ENCODE measurements at places on chromosomes 12 and 14. TPM values are rescaled to one million over a fixed set of nuclear protein-coding genes. Genes with fewer than 3 reads are reported as not detected.

DNA sequence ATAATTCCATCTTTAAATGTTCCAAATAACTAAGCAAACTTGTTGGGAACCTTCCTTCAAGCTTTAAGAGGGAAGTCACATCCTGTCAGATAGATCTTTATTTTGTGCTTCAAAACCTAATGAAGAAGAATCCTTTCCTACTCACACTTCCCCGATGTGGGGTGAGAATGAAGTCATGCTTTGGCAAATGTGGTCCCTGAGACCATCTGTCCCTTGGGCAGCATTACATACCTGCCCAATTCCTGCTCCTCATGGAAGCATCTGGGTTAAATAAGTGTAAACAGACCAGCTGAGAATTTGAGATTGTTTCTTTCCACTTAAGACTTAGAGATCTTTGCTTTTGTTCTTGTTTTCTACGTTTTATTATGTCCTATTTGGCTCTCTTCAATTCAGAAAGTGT, 606.0 kb upstream of the TMEM132C start:
- DNase-seq = no peak

DNA sequence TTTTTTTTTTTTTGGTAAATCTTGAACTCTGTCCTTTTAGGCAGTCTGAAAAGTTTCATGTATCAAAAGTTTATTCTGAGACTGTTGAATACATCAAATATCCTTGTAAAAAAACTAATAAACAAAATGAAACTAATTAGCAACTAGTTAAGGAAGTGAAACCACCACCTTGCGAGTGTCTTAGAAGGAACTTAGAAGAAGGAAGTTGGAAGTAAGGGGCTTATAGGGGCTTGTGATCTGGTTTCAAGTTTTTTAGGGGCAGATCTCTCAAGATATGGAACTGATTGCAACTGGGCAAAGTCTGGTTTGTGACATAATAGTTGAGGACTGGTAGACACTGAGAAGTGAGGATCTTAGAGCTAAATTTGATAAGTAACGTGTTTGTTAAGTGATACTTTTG, 748.8 kb downstream of the C12orf50 start:
- peak; percentile 5 for DNase-seq

DNA sequence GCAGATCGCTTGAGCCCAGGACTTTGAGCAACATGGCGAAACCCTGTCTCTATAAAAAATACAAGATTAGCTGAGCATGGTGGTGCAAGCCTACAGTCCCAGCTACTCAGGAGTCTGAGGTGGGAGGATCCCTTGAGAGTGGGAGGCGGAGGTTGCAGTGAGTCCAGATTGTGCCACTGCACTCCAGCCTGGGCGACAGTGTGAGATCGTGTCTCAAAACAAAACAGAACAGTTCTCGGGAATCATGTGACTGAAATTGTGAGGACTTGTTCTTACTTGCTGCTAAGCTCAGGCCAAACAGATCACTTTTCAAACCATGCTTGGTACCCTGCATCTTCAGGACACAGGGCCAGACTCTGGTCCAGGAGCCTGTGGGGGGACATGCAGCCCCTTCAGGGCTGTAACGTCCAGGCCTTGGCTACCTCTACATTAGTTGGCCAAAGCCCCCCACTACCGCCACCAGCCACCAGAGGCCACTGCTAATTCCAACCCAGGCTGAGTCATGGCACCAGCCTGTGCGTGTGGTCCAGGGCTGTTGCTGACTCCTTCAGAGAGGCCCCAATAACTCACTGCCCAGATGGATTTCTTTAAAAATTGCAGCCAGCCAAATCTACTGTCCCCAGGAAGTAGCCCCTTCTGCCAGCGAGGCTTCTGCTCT, 33.4 kb upstream of the SYNDIG1L start:
- no peak for DNase-seq

DNA sequence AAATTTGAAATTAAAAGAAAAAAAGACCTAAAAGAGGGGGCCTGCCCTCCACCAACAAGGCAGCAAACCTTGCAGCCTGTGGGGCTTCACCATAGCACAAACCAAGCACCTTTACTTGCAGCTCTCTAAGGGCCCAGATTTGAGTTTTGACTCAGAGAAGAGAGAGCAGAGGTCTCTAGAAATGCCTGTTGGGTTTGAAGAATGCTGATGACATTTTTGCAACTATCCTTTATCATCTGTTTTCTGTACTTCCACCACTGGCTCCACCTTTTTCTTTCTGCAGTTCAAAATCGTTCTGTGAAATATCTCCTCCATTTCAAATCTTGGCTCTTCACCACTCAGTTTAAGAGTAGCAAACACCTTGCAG, 83.8 kb upstream of the HMGA2 start:
- no peak for DNase-seq

DNA sequence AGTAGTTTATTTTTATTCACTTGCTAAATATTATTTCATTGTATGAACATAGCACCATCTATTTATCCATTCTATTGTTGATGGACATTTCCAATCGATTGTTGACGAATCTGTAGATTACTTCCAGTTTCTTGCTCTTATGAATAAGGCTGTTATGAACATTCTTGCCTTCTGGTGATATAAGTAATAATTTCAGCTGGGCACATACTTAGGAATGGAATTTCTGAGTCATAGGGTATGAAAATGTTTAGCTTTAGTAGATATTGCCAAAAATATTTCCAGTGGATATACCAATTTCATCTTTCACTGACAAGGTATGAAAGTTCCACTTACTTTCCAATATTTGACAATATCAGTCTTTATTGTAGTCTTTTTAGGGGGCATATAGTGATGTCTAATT, 468.5 kb downstream of the ETNK1 start:
- DNase-seq = no peak

GRCh38 chr14:53306911-53307310, 153.8 kb upstream of the DDHD1 start:
- peak; percentile 60 for DNase-seq

- DNase-seq = peak; percentile 26
Observed at GRCh38 chr14:26531894-26532293, 65.9 kb downstream of the NOVA1 start.

GRCh38 chr14:78153064-78153341, 17.2 kb upstream of the NRXN3 start:
- peak; percentile 17 for DNase-seq

DNA sequence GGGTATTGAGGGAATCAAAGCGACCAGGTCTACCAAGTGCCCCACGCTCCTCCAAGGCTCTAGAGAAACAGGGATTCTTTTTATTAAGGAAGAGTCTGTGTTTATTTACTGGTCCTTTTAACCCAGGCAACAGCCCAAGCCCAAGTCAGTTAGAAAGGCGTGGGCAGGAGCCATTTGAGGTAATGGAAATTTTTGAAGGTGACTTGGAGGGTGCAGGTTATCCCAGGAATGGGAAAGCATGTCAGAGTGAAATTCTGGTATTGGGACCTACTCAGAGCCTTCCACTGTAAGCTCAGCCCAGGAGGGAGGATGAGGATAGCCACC, 2.9 kb downstream of the SLC6A12 start:
- DNase-seq = no peak

DNA sequence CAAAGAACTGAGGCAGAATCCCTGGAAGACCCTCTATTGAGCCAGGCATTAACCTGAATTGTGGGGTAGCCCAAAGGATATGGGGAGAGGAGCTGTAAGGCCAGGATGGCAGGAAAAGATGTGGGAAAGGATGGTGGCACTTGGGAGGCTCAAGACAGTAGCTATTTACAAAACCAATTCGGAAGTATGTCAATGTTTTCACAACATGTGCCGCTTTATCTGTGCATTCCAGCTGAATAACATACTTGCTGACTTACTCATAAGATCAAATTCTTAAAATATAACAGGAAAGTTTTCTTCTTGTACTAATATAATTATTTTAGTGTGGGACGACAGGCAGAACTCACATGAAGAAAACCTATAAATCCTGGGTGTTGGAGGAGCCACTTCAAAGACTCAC, 10.6 kb downstream of the BBS10 start:
- DNase-seq = no peak

DNA sequence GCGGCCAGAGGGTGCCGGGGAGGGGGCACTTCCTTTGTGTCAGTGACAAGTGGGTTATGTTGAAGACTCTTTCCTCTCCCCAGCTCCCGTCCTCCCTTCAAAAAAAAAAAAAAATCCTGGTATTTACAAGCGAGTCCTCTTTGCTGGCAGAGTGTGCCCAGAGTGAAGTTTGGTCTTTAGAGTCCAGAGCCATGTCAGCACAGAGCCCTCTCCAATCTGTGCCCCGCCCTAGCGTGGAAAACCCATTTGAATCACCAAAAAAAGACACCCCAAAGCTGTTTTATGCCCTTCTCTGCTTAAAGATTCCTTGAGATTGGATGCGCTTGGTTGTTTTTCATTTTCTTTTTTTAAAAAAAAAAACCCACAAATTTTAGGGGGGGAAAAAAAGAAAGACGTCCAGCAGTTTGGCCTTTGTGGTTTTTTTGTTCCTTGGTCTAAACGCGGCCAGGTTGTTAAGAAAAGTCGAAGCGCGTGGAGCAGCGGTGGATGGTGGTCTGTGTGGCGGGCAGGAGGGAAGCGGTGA, 3.3 kb downstream of the NKX2-1 start:
- no peak for DNase-seq

DNA sequence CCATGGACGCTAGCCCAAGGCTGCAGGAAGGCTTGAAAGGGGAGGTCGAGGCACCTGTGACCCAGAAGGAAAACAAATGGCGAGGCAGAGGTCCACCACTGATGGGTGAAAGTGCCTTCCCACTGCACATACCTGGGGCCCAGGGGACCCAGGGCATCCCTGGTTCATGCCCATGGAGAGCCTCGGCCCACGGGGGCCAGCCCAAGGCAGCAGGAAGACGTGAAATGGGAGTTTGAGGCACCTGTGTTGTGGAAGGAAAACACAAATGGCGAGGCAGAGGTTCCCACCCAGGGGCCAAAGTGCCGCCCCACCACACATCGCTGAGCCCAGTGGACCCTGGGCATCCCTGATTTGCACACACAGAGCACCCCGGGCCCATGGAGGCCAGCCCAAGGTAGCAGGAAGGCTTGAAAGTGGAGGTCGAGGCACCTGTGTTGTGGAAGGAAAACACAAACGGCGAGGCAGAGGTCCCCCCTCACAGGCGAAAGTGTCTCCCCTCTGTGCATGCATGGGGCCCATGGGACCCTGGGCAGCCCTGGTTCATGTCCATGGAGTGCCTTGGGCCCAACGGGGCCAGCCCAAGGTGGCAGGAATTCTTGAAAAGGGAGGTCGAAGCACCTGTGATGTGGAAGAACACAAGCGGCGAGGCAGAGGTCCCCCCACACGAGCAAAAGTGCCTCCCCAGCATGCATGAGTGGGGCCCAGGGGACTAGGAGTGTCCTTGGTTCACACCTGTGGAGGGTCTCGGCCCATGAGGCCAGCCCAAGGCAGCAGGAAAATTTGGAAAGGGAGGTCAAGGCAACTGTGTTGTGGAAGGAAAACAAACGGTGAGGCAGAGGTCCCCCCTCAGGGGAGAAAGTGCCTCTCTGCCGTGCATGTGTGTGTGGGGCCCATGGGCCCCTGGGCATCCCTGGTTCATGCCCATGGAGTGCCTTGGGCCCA, 383.3 kb downstream of the ALG10 start:
- DNase-seq = peak; percentile 0

GRCh38 chr12:97005646-97006045, 98.6 kb downstream of the NEDD1 start:
- DNase-seq = no peak

DNA sequence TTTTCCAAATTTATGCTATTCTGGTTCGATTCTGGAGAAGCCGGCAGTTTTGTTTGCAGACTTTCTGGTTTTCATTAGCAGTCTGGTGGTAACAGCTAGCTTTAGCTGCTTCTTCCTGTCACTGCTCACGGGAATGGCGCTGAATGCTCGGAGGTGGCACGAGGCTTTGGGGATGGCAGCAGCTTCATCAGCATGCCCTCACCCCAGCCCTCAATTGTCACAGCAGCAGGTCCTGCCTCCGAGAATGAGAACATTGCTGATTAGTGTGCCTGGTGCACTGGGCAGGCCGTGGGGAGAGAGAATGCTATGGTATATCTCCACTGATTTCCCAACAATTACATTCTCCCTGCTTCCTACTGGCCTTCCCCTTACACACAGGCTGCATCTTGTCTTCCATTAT, 73.6 kb downstream of the SAMD4A start:
- DNase-seq = no peak

- DNase-seq = no peak
Observed at GRCh38 chr12:49451468-49452259, 84.4 kb downstream of the SPATS2 start.

- no peak for DNase-seq
Observed at GRCh38 chr12:238736-239398, 23.8 kb downstream of the SLC6A13 start.

GRCh38 chr14:90970167-90970600, 90.3 kb downstream of the RPS6KA5 start:
- peak; percentile 4 for DNase-seq

DNA sequence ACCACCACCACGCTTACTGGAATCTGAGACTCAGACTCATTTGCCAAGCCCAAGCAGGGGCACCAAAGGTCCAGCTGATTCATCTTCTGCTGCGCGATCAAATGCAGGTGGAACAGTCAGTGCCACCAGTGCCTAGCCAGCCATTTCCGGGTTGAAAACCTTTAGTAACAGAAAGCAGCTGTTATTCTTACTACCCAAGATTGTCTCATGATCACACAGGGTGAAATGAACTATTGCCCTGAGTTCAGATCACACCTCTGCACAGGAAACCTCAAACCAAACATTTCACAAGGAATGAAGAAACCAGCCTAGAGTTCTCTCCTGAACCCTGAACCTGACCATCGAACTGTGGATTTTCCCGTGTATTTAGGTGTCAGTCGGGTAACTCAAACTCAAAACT, 88.9 kb downstream of the RIMBP2 start:
- DNase-seq = no peak

DNA sequence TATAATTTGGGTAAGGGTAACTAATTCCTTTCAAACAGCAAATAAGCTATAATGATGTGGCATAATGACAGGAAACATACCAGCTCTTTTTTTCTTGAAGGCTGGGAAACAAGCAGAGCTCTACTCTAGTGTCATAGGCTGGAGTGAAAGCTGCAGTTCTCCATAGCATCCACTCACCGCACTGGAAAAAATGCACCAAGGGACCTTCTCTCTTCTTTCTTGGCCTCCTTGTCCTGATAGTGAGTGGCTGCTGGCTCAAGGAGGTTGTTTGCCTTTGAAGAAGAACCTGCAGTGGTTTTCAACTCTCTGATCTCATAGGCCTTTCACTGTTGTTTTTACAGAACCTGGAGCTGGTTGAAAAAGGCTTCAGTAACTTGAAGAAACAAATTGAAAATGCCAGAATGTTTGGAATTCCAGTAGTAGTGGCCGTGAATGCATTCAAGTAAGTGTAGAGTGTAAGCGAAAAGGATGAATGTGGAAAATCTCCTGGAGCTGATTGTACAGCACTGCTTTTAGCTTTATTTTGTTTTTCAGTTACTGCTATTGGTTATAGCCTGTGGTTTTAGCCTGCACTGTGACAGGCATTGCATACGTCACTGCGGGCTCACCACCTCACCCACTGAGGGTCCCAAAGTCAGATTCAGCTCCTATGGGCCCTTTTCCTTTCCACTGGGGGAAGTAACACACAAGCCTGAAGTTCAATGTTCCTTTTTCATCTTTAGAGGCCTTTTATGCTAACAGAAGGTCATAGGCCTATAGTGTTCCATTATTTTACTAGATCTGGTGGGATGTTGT, 17.2 kb upstream of the AKAP5 start:
- no peak for DNase-seq

- DNase-seq = peak; percentile 19
Observed at GRCh38 chr12:26629864-26630263, 203.1 kb downstream of the ITPR2 start.

ASCL1 gene
- 0.29 TPM for total RNA-seq

NEMF gene
- total RNA-seq = 107 TPM

TULP3 gene
- total RNA-seq = 30.3 TPM

CIDEB gene
- total RNA-seq = 11.2 TPM

TMTC1 gene
- 34.0 TPM for total RNA-seq

CAPZA3 gene
- total RNA-seq = 1.8 TPM

EIF2S3B gene
- 3.2 TPM for total RNA-seq

C12orf54 gene
- 1.7 TPM for total RNA-seq

ADAMTS20 gene
- total RNA-seq = not detected
